ENCODE measurements at places on chromosomes 6 and 20. TPM values are rescaled to one million over a fixed set of nuclear protein-coding genes. Genes with fewer than 3 reads are reported as not detected.

Gene ABHD12
- 101 TPM for total RNA-seq

Gene THEMIS
- total RNA-seq, result not detected

Gene SNAP25
- 61.0 TPM for total RNA-seq

DNA sequence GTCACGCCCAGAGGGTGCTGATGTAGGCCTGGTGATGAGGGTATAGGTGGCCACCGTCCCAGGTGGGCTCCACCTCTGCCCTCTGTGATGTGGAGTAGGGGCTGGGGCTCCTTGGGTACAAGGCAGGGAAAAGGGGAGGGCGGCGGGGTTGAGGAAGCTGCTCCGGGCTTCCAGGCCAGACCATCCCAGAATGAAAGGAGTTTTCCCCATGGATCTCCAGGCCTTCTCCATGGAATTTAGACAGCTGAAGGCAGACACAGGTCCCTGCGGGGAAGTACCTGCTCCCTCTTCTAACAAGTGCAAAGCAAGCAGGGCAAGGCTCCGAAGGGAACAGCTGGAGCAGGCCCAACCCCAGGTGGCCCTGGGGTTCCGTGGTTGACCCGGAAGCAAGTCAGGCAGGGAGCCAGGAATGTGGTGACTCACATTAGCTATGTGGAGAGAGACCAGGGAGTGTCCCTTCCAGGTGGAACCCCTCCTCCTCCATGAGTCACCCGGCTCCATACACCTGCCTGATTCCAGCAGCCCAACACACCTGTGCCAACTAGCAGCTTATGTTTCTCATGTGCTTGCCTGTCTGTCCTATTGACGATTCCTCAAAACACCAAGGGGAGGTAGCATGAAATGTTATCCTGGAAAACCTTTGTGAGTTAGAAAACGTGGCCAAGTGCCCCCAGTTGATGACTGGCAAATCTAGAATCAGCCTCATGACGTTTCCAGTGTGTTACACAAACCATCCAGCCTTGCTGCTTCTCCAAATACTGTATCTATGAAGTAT is 59.7 kb upstream of the SNX9 start:
- DNase-seq, result no peak
- H3K36me3 ChIP-seq, result no peaks in the 10 kb centered on the region
- H3K27me3 ChIP-seq, result no peaks in the 10 kb centered on the region
- no peak overlapping the region for H3K4me3 ChIP-seq
- no peak overlapping the region for H3K27ac ChIP-seq

DNA sequence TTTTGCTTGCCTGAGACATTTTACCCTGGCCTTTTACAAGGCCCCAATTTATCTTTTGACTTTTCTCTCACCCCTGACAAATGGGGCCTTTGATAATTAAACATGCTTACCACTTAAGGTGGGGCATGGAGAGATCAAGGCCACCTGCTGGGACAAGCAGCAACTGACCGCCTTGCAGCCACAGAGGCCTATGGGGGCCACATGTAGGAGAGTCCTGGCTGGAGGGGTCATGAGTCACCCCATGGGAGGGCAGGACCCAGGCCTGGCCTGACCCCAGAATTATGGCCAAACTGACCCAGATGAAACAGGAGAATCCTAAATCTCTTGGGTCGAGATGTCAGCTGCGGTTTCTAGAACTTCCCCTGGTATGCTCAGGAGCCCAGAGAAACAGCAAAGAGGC is 8.5 kb upstream of the OCSTAMP start:
- no peaks in the 10 kb centered on the region for H3K27me3 ChIP-seq
- no peak for DNase-seq
- H3K36me3 ChIP-seq, result no peaks in the 10 kb centered on the region
- no peak overlapping the region for H3K27ac ChIP-seq
- no peak overlapping the region for H3K4me3 ChIP-seq

All from glutamatergic neuron (in vitro differentiated cells).